ENCODE measurements at places on chromosomes 4 and X.

GRCh38 chr4:112321776-112322684 is 24.9 kb downstream of the ALPK1 start:
- H3K4me1 ChIP-seq, result no peaks in the 10 kb centered on the region
- no peaks in the 10 kb centered on the region for H3K36me3 ChIP-seq
- DNase-seq, result no peak
- H3K27me3 ChIP-seq, result no peaks in the 10 kb centered on the region
- H3K4me3 ChIP-seq, result no peak overlapping the region

GRCh38 chrX:154411981-154412340 is 622 bp downstream of the TAFAZZIN start:
- H3K4me3 ChIP-seq, result peak overlapping the region; percentile 91
- peak overlapping the region; percentile 88 for H3K27ac ChIP-seq
- peaks cover 3% of the 10 kb centered on the region for H3K4me1 ChIP-seq
- no peak for DNase-seq
- no peaks in the 10 kb centered on the region for H3K27me3 ChIP-seq
- 0 out of 2 replicates have a peak, but pooled peaks cover 12% of the 10 kb centered on the region for H3K36me3 ChIP-seq

DNA sequence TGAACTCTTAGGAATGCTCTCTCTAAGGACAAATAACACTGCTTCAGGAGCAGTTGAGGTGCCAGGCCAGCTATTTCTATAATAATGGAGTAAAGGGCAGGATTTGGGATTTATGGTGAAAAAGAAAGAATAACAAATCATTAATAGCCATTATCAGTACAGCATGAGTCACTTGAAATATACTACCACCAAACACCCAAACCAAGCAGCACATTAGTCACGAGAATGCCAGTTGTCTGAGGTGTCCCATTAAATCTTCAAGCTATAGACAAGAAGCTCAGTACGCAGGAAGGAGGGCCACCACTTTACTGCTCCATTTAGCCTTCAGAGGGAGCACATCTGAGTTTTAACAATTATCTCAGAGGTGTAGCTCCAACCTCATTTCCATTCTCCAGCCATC is 106.8 kb upstream of the MAGEA10 start:
- no peak overlapping the region for H3K4me3 ChIP-seq
- no peak for DNase-seq
- no peak overlapping the region for H3K27ac ChIP-seq
- H3K36me3 ChIP-seq, result no peaks in the 10 kb centered on the region
- H3K27me3 ChIP-seq, result no peaks in the 10 kb centered on the region

- no peak overlapping the region for H3K27ac ChIP-seq
- H3K4me3 ChIP-seq, result no peak overlapping the region
- H3K36me3 ChIP-seq, result no peaks in the 10 kb centered on the region
- H3K4me1 ChIP-seq, result no peaks in the 10 kb centered on the region
- no peak for DNase-seq
- H3K27me3 ChIP-seq, result no peaks in the 10 kb centered on the region
Observed at GRCh38 chrX:136417806-136418205, 69.9 kb upstream of the BRS3 start.

DNA sequence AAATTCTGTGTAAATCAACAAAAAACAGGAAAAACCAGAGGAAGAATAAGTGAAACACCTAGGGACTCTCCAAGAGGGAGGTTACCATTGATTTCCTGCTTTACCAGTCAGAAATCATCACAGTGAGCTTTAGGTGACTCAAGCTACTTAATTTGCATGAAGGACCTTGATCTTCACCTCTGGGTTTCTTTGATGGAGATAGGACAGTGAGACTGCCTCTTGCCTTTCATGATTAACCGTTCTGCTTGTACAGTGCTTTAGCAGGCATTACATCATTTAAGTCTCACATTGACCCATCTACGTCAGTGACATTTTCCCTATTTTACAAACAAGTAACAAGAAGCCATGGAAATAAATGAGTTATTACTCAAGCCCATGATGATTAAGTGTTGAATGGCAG is 3.4 kb upstream of the GK start:
- H3K4me3 ChIP-seq, result no peak overlapping the region
- DNase-seq, result no peak
- no peaks in the 10 kb centered on the region for H3K27me3 ChIP-seq
- H3K36me3 ChIP-seq, result no peaks in the 10 kb centered on the region
- no peak overlapping the region for H3K27ac ChIP-seq

GRCh38 chr4:15423285-15423711 is 4.5 kb upstream of the C1QTNF7 start:
- H3K27ac ChIP-seq, result no peak overlapping the region
- H3K36me3 ChIP-seq, result no peaks in the 10 kb centered on the region

- H3K36me3 ChIP-seq, result peaks cover 53% of the 10 kb centered on the region
- no peaks in the 10 kb centered on the region for H3K4me1 ChIP-seq
- DNase-seq, result no peak
- no peaks in the 10 kb centered on the region for H3K27me3 ChIP-seq
Observed at GRCh38 chr4:82968972-82969371, 41.7 kb downstream of the LIN54 start.

GRCh38 chr4:185524888-185525863 is 10.1 kb downstream of the PDLIM3 start:
- no peak for DNase-seq
- no peak overlapping the region for H3K4me3 ChIP-seq
- H3K27ac ChIP-seq, result no peak overlapping the region
- H3K4me1 ChIP-seq, result no peaks in the 10 kb centered on the region

DNA sequence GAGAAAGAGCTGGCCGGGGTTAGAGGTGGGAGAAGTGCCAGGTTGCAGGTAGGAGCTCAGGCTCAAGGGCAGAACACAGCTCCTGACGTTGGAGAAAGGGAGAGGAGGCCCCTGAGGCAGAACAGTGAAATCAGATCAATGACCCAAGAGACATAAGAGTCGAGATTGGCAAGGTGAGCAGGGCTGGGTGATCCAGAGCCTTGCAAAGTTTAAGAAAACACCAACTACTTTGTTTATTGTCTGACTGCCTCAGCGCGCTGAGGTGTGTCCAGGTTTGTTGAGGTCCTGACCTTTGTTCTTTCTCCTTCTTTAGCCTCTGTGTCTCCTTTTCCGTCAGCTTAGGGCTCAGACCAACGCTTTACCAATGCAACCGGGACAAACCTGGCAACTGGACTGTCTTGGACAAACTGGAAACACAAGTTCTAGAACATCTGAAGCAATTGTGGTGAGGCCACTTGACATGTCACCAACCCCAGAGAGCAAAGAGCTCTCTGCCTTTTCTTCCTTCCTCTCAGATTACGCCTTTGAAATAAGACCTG is 28.3 kb downstream of the CHRNA9 start:
- DNase-seq, result no peak
- no peaks in the 10 kb centered on the region for H3K4me1 ChIP-seq
- H3K36me3 ChIP-seq, result no peaks in the 10 kb centered on the region
- H3K27me3 ChIP-seq, result no peaks in the 10 kb centered on the region

DNA sequence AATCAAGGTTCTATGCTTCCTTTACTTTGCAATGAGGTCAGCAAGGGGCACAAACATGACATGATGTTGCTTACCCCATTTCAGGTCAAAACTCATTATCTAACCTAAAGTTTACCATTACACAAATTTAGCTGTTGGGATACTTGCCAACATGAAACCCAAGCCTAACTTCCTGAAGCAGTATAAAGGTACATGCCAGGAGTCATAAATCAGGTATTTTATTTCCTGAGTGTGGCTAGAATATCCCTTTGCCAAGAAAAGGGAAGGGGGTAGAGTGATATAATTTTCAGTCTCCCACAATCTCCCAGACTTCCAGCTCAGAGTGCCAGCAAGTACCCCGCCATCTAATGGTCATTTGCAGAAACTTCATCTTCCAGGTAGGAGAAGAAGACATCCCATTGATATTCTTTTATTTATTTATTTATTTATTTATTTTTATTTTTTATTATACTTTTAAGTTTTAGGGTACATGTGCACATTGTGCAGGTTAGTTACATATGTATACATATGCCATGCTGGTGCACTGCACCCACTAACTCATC is 136.6 kb downstream of the NEXMIF start:
- no peaks in the 10 kb centered on the region for H3K36me3 ChIP-seq
- no peaks in the 10 kb centered on the region for H3K4me1 ChIP-seq
- no peak overlapping the region for H3K27ac ChIP-seq
- no peak overlapping the region for H3K4me3 ChIP-seq

DNA sequence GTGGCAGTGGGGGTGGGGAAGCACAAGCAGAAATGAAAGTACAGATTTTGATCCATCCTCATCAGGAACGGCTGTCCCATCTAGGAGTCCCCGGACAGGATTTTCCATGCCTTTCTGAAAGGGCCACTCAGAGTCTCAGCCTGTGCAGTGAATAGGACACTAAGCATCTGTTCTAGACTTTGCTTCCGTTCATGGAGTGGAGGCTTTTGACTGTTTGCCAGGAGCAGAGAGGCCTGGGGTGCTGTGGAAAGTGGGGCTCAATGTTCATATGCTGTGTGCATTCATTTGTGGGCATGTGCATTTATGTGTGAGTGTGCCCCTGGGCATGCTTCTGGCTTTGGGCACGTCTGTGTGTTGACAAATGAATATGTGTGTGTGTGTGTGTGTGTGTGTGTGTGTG is 25.6 kb upstream of the MAMLD1 start:
- no peaks in the 10 kb centered on the region for H3K27me3 ChIP-seq
- no peak overlapping the region for H3K4me3 ChIP-seq
- H3K4me1 ChIP-seq, result no peaks in the 10 kb centered on the region

DNA sequence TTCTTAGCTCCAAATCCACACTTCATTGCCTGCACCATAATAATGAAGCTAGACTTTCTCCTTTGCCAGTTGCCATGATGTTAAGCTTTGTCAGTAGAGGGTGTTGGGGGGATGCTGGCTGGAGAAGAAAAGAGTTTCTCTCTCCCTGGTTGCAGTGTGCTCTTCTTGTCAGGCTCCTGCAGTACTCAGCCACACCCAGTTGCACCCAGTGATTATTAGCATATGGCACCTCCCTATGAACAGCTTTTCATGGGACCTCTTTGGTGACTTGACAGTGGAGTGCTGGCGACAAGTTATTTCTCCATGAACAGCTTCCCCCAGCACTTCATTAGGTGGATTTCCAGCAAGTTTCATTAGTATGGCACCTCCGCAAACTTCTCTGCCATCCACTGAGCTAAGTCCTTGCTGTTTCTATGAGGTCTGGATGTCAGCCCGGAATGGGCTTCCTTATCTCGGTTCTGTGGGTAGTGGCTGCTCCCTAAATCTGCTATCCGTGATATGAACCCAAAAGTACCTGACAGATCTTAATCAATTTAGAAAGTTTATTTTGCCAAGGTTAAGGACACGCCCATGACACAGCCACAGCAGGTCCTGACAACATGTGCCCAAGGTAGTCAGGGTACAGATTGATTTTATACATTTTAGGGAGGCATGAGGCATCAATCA is 18.8 kb upstream of the OTUD4 start:
- no peaks in the 10 kb centered on the region for H3K27me3 ChIP-seq
- H3K4me1 ChIP-seq, result peaks cover 10% of the 10 kb centered on the region
- no peak overlapping the region for H3K27ac ChIP-seq

GRCh38 chr4:89249716-89250361 is 57.8 kb downstream of the GPRIN3 start:
- H3K4me3 ChIP-seq, result no peak overlapping the region
- no peaks in the 10 kb centered on the region for H3K36me3 ChIP-seq
- H3K27me3 ChIP-seq, result no peaks in the 10 kb centered on the region
- H3K27ac ChIP-seq, result no peak overlapping the region
- no peaks in the 10 kb centered on the region for H3K4me1 ChIP-seq

DNA sequence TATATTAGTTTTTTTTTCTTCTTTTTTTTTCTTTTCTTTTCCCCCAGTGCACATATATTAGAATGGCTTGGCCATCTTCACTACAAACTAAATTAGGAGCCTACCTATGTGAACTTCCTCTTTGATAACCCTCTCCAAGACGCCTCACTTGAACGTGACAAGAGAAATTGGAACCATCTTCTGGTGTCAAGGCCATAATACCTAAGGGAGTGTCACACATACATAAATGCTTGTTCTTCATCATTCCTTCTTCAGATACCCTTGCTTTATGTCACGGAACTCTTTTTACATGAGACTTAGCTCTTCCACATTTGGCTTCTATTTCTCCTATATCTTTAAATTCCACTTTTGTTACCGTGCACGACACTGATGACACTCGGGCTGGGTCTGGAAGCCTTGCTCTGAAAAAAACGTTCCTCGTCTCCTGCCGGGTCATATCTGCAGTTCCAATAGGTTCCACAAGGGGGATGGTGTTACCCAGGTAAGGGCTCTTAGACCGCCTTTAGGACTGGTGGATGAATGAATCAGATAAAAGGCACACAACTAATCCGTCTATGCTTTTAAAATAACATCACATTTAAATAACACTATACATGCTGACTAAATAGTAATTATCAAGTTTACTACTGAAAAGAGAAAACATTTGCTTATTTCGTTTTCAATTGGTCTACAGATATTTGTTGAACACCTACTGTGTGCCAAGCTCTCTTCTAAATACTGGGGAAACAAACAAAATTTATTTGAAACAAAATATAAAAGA is 19.9 kb downstream of the DGAT2L6 start:
- no peaks in the 10 kb centered on the region for H3K27me3 ChIP-seq
- DNase-seq, result no peak
- no peaks in the 10 kb centered on the region for H3K36me3 ChIP-seq
- H3K27ac ChIP-seq, result no peak overlapping the region
- no peaks in the 10 kb centered on the region for H3K4me1 ChIP-seq
- H3K4me3 ChIP-seq, result no peak overlapping the region

- DNase-seq, result no peak
- peak overlapping the region; percentile 11 for H3K27ac ChIP-seq
- H3K27me3 ChIP-seq, result no peaks in the 10 kb centered on the region
- peaks cover 38% of the 10 kb centered on the region for H3K4me1 ChIP-seq
- no peak overlapping the region for H3K4me3 ChIP-seq
Observed at GRCh38 chr4:7904952-7905915, 34.4 kb downstream of the AFAP1 start.

GRCh38 chrX:69036674-69037573 is 128.3 kb downstream of the PJA1 start:
- no peaks in the 10 kb centered on the region for H3K27me3 ChIP-seq
- H3K27ac ChIP-seq, result no peak overlapping the region
- no peak for DNase-seq

DNA sequence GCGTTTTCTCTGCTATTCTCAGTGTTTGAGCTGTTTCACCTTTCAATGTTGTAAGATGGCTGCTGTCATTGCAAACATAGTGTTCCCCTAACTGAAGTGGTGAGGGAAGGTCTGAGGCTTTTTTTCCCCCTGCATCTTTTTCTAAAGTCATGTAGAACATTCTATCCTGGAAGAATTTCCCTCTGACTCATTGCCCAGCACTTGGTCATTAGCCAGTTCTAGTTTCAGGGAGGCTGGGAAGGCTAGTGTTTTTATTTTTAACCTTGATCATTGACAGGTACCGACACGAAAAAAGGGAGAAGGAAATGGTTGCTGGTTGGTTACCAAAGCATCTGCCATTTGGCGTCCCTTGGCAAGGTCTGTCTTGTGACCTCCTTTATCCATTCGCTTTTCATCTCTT is 6.6 kb downstream of the LANCL3 start:
- DNase-seq, result no peak
- peak overlapping the region; percentile 25 for H3K27ac ChIP-seq
- no peaks in the 10 kb centered on the region for H3K36me3 ChIP-seq
- H3K27me3 ChIP-seq, result no peaks in the 10 kb centered on the region
- H3K4me3 ChIP-seq, result no peak overlapping the region
- peaks cover 3% of the 10 kb centered on the region for H3K4me1 ChIP-seq

- DNase-seq, result no peak
- H3K4me1 ChIP-seq, result no peaks in the 10 kb centered on the region
- H3K4me3 ChIP-seq, result no peak overlapping the region
- H3K27ac ChIP-seq, result no peak overlapping the region
Observed at GRCh38 chr4:1895971-1896657, 24.9 kb downstream of the NSD2 start.

- DNase-seq, result no peak
- no peaks in the 10 kb centered on the region for H3K27me3 ChIP-seq
- H3K27ac ChIP-seq, result no peak overlapping the region
- peaks cover 4% of the 10 kb centered on the region for H3K4me1 ChIP-seq
Observed at GRCh38 chr4:118086344-118086743, 52.1 kb downstream of the NDST3 start.

GRCh38 chrX:74408304-74408703 is 13.0 kb upstream of the SLC16A2 start:
- no peak overlapping the region for H3K27ac ChIP-seq
- no peaks in the 10 kb centered on the region for H3K27me3 ChIP-seq
- no peak for DNase-seq
- no peaks in the 10 kb centered on the region for H3K36me3 ChIP-seq
